ENCODE measurements at places on chromosomes 1 and 21. TPM values are rescaled to one million over a fixed set of nuclear protein-coding genes. Genes with fewer than 3 reads are reported as not detected.

GRCh38 chr1:104406728-104407127, 657.0 kb downstream of the AMY1C start:
- no peak overlapping the region for H3K27ac ChIP-seq
- H3K36me3 ChIP-seq = no peaks in the 10 kb centered on the region
- no peaks in the 10 kb centered on the region for H3K4me1 ChIP-seq
- no peak for DNase-seq
- H3K4me3 ChIP-seq = no peak overlapping the region

- peak overlapping the region; percentile 89 for H3K4me3 ChIP-seq
- H3K27me3 ChIP-seq = no peaks in the 10 kb centered on the region
- H3K36me3 ChIP-seq = no peaks in the 10 kb centered on the region
- DNase-seq = peak; percentile 37
- peak overlapping the region; percentile 62 for H3K27ac ChIP-seq
Measured at GRCh38 chr1:15523104-15524020, 653 bp downstream of the CASP9 start.

DNA sequence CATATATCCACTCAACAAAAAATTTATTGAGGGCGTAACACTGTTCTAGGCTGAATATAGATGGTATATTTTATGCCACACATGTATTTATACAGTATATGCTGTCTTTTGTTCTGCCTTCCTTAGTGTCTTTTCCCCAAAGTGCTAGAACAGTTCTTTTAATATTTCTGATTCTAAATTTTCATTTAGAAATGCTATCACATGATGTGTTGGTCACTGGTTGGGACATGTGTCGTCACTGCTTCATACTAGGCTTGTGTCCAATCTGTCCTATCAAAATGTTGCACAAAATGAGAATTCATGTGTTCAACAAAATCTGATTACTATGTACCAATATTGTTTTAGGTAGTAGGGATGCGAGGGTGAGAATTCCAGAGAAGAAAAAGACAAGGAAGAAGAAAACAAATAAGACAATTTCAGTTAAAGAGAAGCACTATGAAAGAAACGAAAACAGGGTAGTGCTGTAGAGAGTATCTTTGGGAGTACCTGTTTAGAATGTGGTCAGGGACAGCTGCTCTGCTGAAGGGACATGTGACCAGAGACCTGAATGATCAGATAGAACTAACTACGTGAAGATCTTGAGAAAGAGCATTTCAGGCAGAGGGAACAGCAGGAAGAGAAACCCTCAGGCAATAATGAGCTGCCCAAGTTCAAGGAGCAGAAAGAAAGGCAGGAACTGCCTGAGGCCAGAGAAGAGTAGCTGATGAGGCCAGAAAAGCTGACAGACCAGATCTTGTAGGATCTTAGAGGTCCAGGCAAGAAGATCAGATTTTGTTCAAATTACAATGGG, 1.3 kb downstream of the KMO start:
- H3K4me1 ChIP-seq = peaks cover 8% of the 10 kb centered on the region
- H3K27me3 ChIP-seq = no peaks in the 10 kb centered on the region
- H3K4me3 ChIP-seq = no peak overlapping the region
- H3K36me3 ChIP-seq = no peaks in the 10 kb centered on the region
- H3K27ac ChIP-seq = no peak overlapping the region

DNA sequence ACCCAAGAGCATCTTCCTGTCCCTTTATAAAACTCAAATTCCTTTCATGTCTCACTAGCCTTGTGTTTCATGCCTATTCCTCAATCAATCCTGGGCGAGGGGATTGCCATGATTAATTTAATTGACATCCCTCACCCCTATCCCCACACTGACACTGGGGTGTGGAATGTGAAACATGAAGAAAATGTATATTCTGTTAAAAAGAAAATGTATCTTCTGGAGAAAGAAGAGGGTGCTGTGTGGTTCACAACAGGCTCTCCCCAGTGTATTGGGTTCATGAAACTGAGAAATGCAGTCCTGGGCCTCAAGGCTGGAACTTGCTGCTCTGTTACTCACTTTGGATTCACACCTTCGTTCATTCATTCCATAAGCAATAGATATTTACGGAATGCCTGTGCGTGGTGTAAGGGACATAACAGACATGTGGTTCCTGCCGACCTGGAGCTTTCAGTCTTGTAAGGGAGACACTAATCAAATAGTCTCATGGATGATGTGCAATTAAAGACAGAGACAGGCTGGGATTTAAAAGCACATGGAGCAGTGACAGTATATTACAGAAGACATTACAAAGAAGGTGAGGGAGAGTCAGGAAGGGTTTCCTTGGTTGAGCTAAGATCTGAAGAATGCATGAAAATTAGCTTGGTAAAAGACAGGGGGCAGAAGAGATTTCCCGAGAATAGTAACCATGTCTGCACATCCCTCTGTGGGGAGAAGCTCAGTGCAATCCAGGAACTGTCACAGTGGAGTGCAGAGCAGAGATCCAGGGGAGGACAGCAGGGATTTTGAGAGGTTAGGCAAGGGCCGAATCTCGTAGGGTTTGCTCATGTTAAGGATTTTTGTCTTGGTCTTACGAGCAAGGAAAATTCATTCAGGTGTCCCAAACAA, 32.1 kb downstream of the SERTAD4 start:
- H3K4me3 ChIP-seq = no peak overlapping the region
- H3K4me1 ChIP-seq = no peaks in the 10 kb centered on the region
- no peaks in the 10 kb centered on the region for H3K36me3 ChIP-seq
- peak; percentile 48 for DNase-seq

DNA sequence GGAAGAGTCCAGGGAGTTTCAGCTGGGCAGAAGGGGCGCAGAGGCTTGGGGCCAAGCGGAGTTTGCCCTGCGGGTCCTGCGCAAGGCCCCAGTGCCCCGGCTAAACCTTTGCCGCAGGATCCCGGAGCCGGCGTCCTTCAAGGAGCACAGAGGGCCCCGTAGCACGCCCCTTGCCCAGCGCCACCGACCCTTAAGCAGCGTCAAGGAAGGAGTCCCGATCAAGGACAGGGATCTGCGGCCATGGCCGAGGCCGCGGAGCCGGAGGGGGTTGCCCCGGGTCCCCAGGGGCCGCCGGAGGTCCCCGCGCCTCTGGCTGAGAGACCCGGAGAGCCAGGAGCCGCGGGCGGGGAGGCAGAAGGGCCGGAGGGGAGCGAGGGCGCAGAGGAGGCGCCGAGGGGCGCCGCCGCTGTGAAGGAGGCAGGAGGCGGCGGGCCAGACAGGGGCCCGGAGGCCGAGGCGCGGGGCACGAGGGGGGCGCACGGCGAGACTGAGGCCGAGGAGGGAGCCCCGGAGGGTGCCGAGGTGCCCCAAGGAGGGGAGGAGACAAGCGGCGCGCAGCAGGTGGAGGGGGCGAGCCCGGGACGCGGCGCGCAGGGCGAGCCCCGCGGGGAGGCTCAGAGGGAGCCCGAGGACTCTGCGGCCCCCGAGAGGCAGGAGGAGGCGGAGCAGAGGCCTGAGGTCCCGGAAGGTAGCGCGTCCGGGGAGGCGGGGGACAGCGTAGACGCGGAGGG, 520 bp downstream of the CLIC6 start:
- no peak overlapping the region for H3K27ac ChIP-seq
- peak; percentile 63 for DNase-seq
- no peaks in the 10 kb centered on the region for H3K36me3 ChIP-seq
- peak overlapping the region; percentile 73 for H3K4me3 ChIP-seq
- no peaks in the 10 kb centered on the region for H3K4me1 ChIP-seq

DNA sequence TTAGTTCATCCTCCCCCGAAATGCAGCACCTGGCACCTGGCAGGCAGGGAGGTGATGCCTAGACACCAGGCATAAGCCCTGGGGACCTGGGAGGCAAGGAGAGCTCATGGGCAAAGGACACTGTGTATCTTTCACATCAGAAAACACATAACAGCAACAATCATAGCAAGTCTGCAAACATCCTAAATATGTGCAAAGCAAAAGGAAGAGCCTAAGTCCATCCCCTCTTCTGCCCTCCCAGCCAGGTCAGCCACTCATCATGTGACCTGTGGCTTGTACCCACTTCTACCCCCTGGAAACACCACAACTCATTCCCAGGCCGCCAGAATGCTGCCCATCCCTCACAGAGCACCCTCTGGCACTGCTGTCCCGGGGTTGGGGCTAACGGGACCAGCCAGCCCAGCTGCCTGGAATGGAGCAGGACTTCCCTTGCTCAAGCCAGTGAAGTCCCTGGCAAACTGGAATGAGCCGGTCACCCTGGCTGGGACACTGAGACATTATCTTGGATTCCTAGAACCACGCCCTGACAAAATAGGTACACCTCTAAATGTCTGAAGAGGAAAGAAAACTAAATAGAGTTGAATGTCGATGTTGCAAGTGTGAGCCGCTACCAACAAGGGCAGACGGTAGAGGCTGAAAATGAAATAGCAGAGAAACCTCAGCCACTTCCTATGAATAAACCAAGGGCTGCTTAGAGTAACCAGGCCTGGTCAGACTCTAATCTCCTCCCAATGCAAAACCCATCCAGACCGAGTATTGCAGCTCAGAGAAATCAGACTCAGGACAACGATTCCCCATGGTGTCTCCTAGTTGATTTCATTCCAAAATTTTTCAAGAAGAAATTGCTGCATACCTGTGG, 29.4 kb downstream of the TMPRSS2 start:
- no peak overlapping the region for H3K4me3 ChIP-seq
- no peaks in the 10 kb centered on the region for H3K27me3 ChIP-seq
- H3K36me3 ChIP-seq = no peaks in the 10 kb centered on the region
- peak; percentile 54 for DNase-seq
- H3K27ac ChIP-seq = no peak overlapping the region

DNA sequence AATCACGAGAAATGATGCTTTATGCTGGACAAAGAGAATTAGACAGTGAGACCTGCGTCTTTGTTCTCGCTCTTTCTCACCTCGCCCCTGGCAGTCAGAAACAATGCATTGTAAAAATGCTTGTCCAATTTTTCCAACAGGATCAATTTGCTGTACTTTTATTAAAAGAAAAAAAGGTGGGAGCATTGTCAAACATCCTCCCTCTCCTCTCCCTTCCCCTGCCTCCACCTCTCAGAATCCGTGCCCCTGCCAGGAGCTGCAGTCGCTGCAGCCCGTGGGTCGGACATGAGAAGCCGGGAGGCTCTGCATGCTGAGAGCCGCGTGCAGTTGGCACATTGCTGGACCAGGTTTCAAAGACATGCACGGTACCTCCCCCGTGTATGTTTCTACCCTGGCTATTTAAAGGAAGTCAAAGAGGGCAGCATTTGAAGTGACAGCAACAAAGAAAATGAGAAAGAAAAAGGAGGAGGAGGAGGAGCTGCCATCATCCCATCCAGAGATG, 161.0 kb upstream of the KAZN start:
- no peaks in the 10 kb centered on the region for H3K36me3 ChIP-seq
- no peak overlapping the region for H3K27ac ChIP-seq
- no peaks in the 10 kb centered on the region for H3K27me3 ChIP-seq
- H3K4me1 ChIP-seq = no peaks in the 10 kb centered on the region

DNA sequence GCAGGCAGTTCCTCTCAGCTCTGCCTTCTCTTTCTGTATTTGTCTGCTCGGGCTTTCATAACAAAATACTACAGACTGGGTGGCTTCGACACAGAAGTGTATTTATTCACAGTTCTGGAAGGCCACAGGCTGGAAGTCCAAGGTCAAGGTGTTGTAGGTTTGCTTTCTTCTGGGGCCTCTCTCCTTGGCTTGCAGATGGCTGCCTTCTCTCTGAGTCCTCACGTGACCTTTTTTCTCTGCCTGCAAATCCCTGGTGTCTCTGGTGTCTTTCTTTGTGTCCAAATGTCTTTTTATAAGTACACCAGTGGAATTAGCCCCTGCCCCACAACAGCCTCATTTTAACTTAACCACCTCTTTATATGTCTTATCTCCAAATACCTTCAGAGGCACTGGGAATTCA, 250.0 kb downstream of the TM2D1 start:
- DNase-seq = no peak
- peaks cover 52% of the 10 kb centered on the region for H3K27me3 ChIP-seq
- H3K4me1 ChIP-seq = no peaks in the 10 kb centered on the region
- no peak overlapping the region for H3K4me3 ChIP-seq
- H3K27ac ChIP-seq = no peak overlapping the region
- no peaks in the 10 kb centered on the region for H3K36me3 ChIP-seq

GRCh38 chr1:44313265-44313918, 41.7 kb downstream of the ERI3 start:
- DNase-seq = no peak
- no peaks in the 10 kb centered on the region for H3K27me3 ChIP-seq
- H3K4me1 ChIP-seq = peaks cover 29% of the 10 kb centered on the region
- no peak overlapping the region for H3K4me3 ChIP-seq
- peaks cover 37% of the 10 kb centered on the region for H3K36me3 ChIP-seq

GRCh38 chr1:10561955-10562354, 87.2 kb downstream of the PEX14 start:
- peak; percentile 63 for DNase-seq
- H3K4me1 ChIP-seq = no peaks in the 10 kb centered on the region
- no peak overlapping the region for H3K4me3 ChIP-seq
- H3K36me3 ChIP-seq = no peaks in the 10 kb centered on the region
- no peaks in the 10 kb centered on the region for H3K27me3 ChIP-seq

GRCh38 chr1:114510274-114511031, 550 bp downstream of the TRIM33 start:
- peak overlapping the region; percentile 93 for H3K27ac ChIP-seq
- H3K4me3 ChIP-seq = peak overlapping the region; percentile 91
- peaks cover 8% of the 10 kb centered on the region for H3K27me3 ChIP-seq
- peaks cover 16% of the 10 kb centered on the region for H3K36me3 ChIP-seq
- H3K4me1 ChIP-seq = no peaks in the 10 kb centered on the region
- DNase-seq = peak; percentile 79

Gene CELSR2
- total RNA-seq = 14.2 TPM

Gene HOOK1
- 19.5 TPM for total RNA-seq

Gene COL8A2
- 0.18 TPM for total RNA-seq

Gene GBP1
- total RNA-seq = not detected

Data from endodermal cell (in vitro differentiated cells).